ENCODE measurements at places on chromosomes 3 and 15.

GRCh38 chr3:139265131-139266016 lies 78.4 kb upstream of the MRPS22 start:
- DNase-seq, result peak; percentile 89

GRCh38 chr3:168073842-168074605 lies 21.7 kb downstream of the GOLIM4 start:
- no peak for DNase-seq

DNA sequence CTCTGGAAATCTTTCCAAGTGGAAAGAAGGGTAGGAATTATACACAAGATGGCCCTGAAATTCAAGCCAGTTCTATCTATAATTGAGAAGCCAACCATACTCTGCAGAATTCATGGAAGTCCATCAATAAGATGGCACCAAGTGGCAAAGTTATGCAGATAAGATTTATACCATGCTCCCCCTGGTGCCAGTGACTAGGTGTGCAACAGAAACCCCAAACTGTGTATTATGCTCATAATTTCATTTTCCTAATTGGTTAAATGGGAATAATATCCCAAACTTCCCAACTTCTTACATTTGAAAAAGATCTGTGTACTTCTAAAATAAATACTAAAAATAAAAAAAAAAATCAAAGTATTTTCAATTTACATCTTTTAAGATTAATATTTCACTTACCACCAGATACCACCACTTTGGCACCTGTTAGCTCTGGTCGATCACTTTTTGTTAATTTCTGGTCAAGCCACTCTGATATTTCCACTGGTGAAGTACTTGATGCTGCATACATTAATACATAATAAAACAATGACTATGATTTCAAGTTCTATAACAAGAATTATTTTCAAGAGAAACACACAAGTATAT lies 25.9 kb downstream of the ETFA start:
- no peak for DNase-seq

GRCh38 chr3:141500397-141500796 lies 13.6 kb downstream of the RASA2 start:
- no peak for DNase-seq

DNA sequence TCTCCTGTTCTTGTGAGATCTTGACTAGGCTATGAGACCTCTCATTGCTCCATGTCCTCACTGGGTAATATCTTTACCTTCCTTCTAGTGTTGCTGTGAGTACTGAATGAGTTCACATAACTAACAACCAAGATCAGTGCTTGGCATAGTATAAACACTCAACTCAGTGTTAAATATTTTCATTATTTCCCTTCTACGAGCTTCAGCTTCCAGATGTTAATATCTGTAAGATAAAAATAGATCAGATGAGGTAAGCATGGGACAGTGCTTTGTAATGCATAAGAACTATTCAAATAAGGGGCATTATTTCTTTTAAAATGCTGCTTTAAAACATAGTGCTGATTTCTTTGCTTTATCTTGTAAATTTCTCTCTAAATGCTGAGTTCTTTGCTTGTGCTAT lies 130.8 kb downstream of the DIPK2A start:
- no peak for DNase-seq

GRCh38 chr3:18747383-18747782 lies 322.2 kb upstream of the SATB1 start:
- peak; percentile 31 for DNase-seq

- DNase-seq, result no peak
Measured at GRCh38 chr3:90076136-90076535, 968.7 kb downstream of the EPHA3 start.

GRCh38 chr15:56491110-56491722 lies 26.3 kb upstream of the MNS1 start:
- DNase-seq, result no peak

GRCh38 chr3:23685541-23686258 lies 120.1 kb upstream of the UBE2E1 start:
- DNase-seq, result peak; percentile 93

DNA sequence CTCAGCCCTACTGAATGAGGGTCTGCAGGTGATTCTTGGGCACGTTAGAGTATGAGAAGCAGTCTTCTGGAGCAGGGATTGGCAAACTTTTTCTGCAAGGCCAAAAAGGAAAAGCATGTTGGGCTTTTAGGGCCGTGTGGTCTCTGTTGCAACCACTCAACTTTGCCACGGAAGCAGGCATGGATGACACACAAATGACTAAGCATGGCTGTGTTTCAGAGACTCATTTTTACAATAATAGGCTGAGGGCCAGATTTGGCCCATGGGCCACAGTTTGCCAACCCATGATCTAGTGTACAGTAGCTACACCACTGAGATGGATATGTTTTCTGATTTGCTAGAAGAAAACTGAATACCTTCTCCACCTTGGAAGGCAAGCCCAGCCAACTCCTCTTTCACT lies 66.1 kb upstream of the PRICKLE2 start:
- no peak for DNase-seq

DNA sequence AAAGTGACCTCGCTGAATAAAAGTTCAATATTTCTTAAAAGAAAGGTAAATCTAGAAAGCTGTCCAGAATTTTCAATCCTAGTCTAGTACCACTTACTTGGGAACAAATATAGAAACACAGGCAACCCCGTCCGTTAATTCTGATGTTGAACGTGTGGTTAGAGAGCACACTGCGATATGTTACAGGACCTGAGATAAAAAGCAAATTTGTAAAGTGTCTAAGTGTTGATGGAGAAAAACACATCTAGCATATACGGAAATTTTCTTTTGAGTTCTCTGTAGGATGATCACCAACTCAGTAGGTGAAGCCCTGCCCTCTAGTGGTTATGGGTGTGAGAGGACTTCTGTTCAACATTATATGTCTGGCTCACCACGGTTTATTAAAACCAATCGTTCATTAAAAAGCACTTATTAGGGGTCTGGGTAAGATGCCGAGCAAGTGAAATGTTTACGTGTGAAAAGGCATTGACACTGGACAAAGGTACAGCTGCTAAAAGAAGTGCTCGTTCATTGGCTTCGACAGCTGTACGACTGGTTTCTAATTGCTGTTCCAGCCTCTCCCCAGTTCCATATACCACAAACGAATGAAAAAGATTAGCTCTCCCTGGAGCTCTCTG lies 1.0 kb upstream of the ATP2C1 start:
- no peak for DNase-seq

- no peak for DNase-seq
Measured at GRCh38 chr3:69420781-69421520, 35.1 kb upstream of the FRMD4B start.

DNA sequence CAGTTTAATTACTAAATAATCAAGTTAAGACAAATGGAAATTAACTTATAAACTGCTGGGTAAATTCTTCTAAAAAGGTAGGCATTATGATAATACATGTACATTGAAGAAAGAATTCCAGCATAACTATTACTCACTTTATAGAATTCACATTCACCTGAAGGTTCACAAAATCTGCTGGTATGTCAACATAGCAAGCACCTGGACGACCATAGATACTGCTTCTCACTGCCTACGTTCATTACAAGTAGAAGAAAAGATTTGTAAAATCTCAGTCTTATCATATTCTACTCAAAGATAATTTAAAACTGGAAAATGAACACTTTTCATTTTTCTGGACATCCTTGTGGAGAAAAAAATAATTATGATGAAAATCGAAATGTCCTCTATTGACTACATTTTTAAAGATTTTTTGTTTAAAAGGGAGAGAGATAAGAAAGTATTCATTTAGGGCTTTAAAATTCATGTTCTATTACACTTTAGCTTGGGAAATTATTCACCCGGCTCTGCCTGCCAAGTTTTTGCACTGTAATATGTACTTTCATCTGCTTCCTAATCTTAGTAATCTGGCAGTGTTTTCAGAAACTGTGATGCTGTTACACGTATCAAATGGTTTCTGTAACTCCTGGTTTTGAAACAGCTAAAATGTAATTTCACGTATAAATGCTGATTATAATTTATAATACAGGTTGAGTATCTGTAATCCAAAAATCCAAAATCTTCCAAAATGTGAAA lies 16.1 kb downstream of the HACL1 start:
- DNase-seq, result no peak

GRCh38 chr3:60475096-60475495 lies 776.2 kb downstream of the FHIT start:
- DNase-seq, result no peak

DNA sequence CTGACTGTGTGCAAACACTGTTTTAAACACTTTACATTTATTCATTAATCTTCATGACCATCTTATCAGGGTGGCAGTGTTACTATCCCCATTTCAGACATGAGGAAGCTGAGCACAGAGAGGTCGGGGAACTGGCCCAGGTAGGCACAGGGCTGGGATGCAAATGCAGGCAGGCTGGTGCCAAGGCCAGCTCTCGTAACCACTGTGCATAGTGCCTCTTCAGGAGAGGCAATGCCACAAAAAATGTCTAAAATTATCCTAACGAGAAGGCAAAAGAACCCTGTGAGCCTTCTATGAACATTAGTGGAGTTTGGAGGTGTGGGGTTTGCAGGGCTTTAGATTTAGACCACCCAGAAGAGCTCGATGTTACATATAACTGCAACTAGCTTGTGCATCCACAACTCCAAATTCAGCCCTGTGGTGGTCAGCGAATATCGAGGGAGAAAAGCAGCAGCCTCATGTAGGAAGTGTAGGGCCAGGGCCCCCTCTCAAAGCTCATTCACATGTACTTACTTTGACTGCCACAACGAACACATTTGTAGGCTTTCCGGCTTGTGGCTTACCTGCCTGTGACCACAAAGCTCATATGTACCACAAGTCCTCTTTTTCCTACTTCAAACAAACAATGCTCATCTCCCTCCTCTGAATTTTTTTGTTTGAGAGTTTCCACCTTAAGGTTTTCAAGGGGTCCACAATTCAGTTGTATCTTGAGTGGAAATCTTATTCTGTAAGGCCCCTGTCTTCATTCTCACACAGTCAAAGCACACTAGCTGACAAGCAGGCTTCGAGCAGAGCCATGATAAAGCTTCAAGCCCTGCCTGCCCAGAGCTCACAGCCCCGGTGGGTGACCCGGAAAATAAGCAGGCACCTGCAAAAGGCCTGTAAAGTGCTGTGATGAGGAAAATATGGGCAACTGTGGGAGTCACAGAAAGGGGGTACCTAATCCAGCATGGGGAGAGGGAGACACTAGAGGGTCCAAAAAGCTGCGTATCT lies 722.9 kb upstream of the CFAP20DC start:
- DNase-seq, result no peak

DNA sequence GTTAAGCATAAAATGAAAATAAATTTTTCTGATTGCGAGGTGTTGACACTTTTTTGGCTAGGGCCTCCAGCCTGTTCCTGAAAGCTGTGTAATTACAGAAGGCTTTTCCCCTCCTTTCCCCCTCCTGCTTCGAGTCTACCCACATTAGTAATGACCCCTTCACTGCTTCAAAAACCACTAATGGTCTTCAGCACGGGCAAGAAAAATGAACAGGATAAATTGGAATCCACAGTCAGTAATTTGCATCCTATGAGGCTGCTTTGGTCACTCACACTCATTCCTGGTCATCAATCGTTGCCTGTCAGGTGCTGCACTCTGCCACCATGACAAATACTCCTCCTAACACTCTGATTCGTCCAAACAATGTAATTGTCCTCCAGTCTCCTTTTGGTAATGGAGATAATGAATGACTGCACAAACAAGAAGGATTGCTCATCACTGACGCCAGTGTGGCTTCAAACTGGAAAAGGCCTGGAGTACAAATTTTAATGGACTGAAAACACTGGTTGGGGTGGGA lies 148.6 kb downstream of the MEIS2 start:
- no peak for DNase-seq

DNA sequence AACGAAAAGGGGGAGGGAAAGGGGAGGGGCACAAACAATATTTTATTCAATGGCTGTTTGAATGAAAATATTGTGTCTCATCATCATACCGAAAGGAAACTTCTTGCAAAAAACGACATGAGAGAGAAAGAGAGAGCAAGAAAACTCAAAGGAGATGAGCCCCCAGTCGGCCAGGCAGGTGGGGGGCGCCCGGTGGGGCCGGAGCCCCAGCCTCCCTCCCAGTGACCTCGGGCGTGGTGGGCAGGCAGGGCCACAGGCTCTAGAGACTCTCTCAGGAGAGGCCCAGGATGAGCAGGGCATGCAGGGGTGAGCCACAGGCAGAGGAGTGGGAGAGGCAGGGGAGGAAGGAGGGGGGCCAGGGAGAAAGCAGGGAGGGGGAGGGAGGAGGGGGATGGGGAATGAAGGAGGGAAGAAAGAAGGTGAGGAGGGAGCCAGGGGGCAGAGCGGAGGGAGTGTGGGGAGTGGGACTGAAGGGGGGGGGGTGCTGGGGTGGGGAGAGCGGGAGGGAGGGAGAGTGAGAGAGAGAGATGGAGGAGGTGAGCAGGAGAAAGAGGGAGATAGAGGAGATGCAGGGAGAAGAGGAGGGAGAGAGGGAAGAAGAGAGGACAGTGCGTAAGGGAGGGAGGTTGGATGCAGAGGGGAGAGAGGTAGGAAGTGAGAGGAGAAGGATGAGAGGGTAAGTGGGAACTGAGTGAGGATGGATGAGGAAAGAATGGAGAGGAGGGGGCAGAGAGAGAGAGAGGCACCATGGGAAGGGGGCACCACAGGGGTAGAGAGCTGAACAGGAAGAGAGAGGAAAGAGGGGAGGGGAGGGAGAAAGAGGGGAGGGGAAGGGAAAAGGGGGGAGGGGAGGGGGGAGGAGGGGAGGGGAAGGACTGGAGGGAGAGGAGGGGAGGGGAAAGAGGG lies 14.1 kb upstream of the TMEM115 start:
- DNase-seq, result no peak

DNA sequence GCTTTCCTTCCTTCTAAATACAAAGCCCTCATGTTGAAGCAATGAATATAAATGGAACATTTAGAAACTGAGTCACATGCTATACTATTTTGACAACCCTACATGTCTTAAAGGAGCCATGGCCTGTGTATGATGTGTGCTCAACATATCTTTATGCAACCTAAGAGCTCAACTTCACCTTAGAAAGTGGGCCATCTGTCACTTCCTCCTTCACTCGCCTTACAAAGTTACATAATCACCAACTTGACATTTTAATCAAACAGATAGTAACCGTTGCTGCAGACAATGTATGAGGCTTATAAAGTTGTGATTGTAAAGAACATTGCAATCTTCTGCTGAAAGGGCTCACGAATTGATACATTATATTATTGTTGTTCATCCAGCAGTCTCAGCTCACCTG lies 163.6 kb downstream of the SERPINI1 start:
- no peak for DNase-seq

- no peak for DNase-seq
Measured at GRCh38 chr3:182323126-182323700, 470.1 kb upstream of the ATP11B start.

- no peak for DNase-seq
Measured at GRCh38 chr3:79765911-79766310, 1.9 kb downstream of the ROBO1 start.

- DNase-seq, result no peak
Measured at GRCh38 chr3:134216191-134216764, 34.4 kb downstream of the RYK start.

All from esophagus muscularis mucosa (tissue), 4 donors.